Ascending aorta (tissue), 2 donors: ENCODE measurements at places on chromosomes 13 and 19.

DNA sequence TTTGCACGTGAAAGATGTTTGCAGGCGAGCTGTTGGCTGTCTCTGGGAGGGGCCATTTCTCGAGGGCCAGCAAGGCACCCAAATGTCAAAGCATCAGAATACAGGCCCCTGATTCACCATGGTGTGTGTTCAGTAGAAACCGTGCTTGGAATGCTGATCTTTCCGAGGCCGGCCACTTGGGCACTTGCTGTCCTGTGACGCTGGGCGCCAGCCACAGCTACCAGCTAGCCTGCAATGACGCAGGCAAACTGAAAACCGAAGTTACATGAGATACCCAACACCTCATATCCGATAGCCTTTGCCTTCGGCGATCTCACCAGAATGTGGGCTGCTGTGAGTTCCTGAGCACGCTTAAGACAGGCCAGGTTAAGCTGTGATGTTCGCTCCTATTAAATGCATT, 12.0 kb downstream of the THOP1 start:
- no peak for DNase-seq

DNA sequence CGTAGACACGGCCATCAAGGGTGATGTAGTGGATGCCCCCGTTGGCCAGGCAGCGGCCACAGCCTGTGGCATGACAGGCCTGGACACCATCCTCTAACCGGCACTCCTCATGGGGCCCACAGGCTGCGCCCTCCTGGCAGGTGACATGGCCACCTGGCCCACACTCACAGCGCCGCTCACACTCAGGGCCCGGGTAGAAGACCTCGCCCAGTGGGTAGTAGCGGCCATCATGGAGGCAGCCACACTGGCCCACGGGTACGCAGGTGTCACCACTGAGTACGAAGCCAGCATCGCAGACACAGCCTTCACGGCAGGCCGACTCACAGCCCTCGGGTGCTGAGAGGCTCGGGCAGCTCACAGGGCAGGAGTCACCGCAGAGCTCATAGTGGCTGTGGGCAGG, 27.2 kb upstream of the FBL start:
- no peak for DNase-seq

DNA sequence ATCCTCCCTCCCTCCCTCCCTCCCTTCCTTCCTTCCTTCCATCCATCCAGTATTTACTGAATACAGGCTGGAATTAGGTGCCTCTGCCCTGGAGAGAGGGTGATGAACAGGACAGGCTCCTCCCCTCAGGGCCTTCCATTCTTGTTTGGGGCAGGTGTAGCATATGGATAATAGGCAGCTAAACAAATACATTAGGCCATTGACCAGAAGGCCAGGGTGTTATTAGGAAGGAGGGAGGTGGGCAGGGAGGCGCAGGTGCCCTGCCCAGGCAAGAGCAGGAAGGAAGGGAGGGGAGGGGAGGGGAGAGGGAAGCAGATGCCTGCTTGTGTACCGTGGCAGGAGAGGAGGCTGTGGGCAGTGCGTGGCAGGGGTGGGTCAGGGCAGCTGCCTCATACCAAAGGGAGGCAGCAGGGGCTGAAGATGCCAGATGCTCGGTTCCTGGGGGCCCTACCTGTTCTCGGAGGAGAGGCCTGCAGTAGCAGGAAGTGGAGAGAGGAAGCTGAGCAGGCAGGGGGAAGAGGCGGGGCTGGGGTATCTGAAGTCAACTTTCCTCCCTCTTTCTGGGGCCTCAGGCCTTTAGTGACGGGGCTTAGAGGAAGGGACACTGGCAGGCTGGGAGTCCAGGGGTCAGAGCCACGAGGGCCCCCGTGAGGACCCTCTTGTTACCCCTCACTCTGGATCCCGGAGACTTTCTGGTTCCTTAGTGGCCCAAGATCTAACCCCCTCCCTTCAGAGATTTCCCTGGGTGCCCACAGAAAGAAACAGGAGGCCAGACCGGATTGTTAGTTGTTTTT, at the start of gene RINL:
Gene RINL, minus strand, starts transcription at position 495 of the 794 bp plus-strand sequence. CDS start 1,533 bp downstream, outside the sequence.
- no peak for DNase-seq

- no peak for DNase-seq
Observed at GRCh38 chr13:49560270-49561061, 24.9 kb downstream of the RCBTB1 start.

DNA sequence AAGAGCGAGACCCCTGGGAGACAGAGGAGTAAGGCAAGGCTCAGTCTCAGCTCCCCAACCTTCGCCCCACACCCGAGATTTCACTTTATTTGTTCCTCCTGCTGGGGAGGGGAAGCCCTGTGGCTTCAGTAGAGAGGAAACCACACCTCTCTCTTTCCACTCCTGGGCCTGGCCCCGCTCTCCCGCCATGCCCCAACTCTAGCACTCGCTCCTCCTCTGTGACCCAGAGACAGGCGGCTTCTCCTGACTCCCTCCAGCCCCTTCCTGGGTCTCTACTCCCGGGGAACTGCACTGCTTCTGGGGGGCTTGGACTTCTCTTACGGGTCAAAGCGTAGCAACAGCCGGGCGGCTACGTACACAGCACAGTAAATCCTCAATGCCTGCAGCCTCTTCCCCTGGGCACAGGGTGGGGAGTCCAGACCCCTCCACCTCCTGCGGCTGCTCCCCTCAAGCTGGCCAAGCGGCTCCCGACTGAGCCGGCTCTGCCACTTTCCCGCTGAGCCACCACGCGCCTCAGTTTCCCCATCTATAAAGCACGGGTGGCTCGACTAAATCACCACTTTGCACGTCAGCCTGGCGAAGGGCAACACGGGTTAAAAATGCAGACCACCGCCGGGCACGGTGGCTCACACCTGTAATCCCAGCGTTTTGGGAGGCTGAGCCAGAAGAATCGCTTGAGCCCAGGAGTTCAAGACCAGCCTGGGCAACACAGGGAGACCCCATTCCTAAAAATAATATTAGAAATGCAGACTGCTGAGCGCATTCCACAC, 1.4 kb downstream of the RNF126 start:
- no peak for DNase-seq

DNA sequence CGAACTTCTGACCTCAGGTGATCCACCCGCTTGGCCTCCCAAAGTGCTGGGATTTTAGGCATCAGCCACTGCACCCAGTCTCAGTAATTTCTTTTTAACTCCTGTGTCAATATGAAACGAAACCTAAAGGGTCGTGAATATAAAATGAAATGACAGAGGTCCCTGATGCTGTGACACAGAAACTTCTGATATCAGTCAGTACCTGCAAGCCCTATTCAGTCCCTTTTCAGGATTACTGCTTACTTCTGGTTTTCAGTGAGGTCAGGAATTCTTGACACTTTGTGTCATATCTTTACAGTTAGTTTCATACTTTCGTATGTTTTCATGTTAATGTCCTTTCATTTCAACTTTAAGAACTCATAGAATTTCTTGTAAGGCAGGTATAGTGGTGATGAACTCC, 58.7 kb downstream of the RNF17 start:
- no peak for DNase-seq

- DNase-seq, result no peak
Observed at GRCh38 chr19:49125025-49125731, 5.8 kb downstream of the PPFIA3 start.

- no peak for DNase-seq
Observed at GRCh38 chr19:33168528-33168927, 25.6 kb upstream of the LRP3 start.

DNA sequence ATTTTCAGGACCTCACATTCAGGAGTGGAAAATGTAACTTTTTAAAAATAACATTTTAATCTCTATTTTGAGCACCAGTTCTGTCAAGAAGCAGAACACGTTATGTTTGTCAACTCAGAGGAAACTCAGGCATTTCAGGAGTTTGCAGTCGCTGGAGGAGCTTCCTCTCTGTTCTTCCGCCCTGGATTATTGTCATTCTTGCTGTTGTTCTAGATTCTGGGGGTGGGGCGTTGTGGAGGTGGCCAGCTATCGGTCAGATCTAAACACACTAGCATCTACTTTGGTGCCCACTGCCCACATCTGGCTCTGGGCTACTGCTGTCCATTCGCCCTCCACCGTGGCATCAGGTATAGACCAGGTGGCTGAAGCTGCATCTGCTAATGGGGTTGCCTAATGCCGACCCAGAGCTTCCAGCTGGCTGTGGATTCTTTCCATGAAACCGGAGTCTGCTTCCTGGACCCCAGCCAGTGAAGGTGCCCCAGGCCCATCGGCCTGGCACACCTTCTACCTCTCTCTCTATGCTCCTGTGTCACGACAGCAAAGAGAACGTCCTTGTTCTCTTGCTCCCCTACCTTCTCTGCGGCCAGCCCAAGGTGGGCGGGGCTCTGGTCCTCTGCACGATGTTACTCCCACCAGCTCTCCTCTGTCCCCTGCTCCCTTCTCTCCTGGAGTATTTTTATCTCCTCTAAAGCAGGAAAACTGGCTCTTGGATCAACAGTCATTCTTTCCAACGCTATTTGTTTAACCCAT, 36.7 kb upstream of the DGKH start:
- no peak for DNase-seq

DNA sequence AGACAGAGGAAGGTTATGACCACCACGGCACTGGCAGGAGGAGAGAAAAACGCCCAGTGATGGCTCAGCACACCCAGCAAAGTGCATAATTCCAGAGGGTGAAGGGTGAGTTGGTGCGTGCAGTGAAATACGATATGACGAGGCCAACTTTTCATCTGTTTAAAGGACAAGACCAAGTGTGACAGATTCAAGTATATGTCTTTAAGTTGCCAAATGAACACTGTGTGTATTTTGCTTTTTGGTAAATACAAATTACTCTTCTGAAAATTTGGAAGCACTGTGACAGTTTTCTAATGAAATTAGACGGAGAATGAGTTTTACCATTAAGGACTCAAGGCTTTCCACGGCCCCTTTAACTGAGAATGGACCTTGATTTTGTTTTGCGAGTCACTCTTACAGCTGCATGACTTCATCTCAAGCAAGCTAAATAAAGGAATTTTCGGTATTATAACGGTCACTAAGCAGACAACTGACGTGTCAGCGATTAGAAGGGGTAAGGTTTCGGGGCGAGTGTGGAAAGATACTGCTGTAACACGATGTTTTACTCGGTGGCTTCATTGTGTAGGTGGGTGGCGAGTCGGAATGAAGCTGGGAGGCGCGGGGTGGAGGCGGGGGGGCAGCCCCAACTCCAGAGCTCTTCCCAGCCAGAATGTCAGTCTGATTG, 22.8 kb downstream of the COL4A2 start:
- no peak for DNase-seq

- DNase-seq, result peak; percentile 66
Observed at GRCh38 chr19:38425810-38426466, at the start of gene RASGRP4. Gene RASGRP4, minus strand, starts transcription at chr19:38426219. Its CDS starts 128 bp downstream, at chr19:38426091.
